A673 (cell line): ENCODE measurements at places on chromosomes 3 and 15. TPM values are rescaled to one million over a fixed set of nuclear protein-coding genes. Genes with fewer than 3 reads are reported as not detected.

DNA sequence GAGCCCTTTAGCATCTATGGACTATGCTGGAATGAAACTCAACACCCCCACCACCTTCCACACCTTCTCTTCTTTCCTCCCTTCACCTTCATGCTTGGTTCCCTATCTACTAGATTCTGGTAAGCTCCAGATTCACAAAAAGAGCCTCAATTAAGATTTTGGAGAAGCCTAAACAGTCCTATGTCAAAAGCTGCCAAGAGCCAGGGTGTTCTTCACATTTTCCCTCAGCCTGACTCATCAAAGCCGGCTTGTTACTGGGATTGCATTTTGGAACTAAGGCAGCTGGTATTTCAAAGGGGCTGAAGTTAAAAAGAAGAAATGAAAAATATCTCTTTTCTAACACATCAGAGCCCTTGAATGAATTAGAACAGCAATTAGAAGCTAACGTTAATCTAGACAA lies 247.7 kb downstream of the MYRIP start:
- DNase-seq = no peak

CSPG4 gene
- total RNA-seq = 0.11 and 0.22 TPM in 2 replicates

DNA sequence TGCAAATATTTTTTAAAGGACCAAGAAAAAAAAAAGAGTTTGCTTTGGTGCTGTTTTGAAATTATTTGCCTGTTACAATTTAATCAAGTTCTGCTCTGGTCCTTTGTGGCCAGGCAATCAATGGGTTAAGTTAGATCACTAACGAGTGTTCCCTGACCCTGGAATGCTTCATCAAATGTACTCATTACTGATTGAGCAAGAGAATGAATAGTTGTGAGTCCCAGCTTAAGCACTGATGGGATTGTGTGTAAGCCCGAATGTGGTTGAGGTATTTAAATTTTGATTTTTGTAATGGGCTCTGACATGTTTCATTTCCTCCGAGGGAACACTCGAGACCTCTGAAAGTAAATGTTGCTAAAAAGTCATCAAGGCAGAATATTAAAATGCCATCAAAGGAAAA lies 699.1 kb downstream of the MCTP2 start:
- DNase-seq = no peak

ITPKA gene
- 4.3 and 5.6 TPM in 2 replicates for total RNA-seq

DNA sequence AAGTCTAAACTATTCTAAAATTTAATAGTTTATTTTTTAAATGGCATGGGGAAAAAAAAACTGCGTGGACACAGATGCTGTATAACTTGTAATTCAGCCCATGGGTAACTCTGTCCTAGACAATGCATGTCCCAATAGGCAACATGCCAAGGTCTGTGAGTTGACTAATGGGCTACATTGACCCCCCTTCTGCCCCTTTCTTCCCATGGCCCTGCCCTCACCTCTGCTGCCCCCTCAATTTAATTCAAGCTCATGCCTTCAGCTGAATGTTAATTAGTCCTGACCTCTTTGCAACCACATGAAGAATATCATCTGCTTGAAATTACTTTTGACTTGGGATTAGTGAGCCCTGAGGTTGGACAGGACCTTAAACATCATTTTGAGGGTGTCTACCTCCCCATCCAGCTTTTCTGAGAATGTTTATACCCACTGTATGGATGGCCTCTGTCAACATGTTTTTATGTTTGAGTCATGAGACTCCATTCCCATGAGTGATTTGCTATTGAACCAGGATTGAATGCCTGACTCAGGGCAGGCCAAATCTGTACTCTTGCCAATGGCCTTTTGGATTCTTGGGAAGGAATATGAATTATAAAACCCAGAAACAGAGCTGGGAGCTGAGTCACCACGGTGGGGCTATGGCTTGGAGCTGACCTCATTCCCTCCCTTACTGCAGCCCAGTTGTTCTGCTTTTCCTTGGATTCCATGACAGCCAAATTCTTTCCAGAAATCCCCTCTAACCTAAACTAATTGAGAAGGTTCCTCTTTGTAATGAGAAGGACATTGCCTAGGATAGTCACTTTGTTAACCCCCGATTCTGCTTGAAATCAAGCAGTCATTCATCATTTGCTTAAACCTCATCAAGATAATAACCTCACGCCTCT lies 33.5 kb upstream of the PDE8A start:
- no peak for DNase-seq

DNA sequence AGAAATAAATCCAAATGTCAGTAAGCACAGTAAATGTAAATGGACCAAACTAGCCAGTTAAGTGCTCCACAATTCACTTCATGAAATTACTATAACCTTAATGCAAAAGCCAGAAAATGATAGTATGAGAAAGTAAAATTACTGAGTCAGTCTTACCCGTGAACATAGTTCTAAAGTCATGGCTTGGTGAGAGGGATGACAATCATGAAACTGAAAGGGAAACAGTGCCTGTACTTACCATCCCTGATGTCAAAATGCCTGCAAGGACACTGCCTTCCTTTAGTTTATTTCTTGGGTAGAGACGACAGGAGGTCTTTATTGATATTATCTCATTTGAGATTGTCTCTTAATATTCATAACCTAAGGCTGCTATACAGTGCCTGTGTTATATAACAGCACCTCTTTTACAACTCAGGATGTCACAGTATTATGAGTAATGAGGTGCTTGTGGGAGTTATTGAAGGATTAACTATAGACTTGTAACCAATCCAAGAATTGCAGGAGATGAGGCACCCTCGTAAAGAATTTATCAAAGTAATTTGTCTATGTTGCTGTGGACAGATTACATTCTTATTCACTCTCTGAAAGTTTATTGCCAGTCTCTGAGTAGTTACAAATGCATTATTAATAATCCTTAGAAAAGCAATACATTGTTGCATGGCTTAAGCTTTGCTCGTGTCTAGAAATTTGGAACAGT lies 142.9 kb upstream of the BFSP2 start:
- peak; percentile 77 for DNase-seq

- DNase-seq = no peak
Measured at GRCh38 chr15:82870727-82871320, 61.4 kb downstream of the WHAMM start.

GOLGA8K gene
- total RNA-seq = 0.63 TPM in 1 of 2 replicates, not detected in the other

- DNase-seq = no peak
Measured at GRCh38 chr3:3531476-3531875, 267.8 kb upstream of the LRRN1 start.

DNA sequence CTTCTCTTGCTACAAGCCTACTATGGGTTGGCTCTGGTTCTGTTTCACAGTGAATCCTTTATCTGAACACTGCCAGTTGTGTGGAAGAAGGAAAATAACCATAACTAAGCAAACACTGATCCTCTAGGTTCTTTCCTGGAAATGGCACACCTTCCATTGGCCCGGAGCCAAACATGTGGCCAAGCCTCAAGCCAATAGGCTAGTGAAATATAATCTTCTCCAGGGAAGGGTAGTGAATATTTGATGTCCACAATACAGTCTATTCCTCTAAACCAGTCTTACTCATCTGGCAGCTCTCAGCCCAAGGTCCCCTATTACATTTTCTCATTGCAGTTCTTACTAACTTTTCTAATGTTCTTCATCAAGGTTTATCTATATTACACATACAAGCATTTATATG lies 921.3 kb downstream of the TUSC7 start:
- no peak for DNase-seq

DNA sequence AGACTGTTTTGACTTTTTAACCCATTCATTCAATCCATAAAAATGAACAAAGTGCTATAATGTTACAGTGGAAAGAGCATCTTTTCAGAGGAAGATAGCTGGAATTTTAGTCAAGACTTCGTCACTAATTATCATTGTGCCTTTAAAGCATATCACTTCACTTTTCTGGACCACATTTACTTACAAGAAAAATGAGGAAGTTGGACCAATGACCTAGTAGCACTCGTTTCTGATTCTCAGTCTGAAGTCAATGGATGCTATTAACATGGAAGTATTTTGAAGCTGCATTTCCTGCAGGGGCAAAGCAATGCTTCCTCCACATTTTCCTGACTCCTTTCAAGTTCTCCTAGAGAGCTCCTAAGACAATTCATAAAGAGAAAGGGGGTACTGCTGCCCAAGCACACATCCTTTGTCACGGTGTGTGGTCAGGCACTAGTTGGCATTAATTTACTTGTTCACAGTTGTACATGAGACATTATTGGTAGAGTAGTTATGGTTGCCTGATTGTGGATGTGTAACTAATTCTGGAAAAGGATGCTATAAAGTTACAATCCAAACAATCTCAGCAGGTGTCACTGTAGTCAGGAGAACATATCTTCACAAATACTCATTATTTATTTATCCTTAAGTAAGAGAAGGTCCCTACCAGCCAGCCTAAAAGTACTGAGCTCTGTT lies 1049.1 kb downstream of the FHIT start:
- no peak for DNase-seq
